ENCODE measurements at places on chromosomes 6 and 20.
A peak's percentile ranks its signal among the peaks of the same experiment; 100 is the strongest.

- no peak for DNase-seq
These were observed 611.0 kb downstream of the DOK5 start for GRCh38 chr20:55086421-55086820.

GRCh38 chr6:166767230-166767629 lies 140.2 kb upstream of the RPS6KA2 start:
- DNase-seq: no peak

DNA sequence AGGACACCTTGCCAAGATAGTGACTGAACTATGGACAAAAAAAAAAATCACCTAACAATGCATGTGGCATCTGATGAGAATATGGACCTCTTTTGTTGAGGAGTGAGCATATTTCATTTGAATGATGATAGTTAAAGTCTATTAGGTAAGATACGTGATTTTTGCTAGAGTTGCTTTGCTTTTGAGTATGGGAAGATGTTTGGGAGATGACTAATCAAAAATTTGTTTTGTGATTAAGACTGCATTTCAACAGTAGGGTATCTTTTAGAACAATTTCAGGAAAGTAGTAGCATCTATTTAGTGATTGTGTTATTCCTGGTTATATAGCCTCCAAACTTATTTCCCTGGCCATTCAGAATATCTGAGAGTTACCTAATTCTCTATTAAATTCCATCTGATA lies 878.6 kb upstream of the CITED2 start:
- DNase-seq: no peak

DNA sequence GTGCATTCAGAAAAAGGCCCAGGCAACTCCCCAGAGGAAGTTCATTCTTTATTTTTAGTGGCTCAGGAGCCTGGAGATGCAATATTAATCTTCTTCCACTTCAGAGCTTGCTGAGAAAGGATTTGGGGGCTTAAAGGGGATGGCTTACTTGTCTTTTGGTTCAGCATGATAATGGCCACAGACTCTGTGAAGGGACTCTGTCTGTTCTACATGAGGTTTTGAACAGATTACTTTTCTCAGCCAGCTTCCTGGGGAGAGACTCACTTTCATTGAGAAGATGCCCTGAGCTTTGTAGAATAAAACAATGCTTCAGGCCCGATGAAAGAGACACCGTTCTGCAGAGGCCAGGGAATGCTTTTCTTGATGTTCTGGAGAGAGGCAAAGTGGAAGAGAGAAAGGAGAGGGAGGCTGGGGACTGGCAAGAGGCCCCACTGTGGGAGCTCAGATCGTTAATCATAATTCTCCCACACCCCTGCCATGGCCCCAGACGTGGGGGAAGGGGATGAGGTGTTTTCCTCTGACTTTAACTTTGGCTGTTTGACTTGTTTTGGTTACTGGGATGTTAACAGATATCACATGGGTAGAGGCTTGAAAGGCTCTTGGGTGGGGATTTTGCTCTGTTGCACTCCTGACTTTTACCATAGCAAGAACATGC lies 19.1 kb downstream of the SCP2D1 start:
- DNase-seq: no peak

DNA sequence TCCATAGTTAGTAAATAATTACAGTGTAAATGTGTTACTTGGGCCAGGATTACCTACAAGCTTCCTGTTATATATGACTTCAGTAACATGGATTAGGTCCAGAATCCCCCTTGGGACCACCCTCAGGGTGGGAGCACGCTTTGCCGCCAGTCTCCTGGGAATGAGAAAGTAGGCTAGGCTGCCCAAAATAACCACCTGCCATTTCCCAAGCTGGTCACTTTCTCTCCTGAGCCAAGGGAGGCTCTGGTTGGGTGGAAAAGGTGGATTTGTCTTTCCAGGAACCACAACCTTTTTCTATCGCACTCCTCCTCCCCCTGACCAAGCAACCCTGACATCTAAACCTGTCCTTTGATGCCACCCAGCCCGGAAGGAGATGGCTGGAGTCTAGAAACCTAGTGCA lies 9.6 kb upstream of the RIMS4 start:
- DNase-seq: no peak

DNA sequence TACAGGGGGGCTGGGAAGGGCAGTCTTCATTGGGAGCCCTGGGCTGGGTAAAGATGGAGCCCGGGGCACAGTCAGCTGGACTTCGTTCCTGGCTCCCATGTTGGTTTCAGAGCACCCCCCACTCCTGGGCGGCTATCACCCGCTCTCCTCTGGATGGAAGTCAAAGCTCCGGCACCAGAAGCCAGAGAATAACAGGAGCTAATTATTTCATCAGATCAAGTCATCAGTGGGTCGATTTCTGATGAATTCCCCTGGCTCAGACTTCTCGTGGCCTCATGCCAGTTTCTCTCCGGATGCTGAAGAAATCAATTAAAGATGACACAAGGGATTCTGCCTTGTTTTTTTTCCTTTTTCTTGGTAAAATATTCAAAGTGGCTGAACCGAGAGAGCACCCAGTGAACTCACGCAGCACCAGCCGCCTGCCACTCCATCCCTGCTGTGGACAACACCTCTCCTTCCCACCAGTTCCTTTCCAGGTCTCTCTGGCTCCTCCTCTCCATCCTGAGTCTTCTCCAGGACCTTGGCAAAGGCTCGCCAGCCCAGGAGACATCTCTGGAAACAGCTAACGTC lies 22.5 kb downstream of the SULF2 start:
- DNase-seq: no peak

DNA sequence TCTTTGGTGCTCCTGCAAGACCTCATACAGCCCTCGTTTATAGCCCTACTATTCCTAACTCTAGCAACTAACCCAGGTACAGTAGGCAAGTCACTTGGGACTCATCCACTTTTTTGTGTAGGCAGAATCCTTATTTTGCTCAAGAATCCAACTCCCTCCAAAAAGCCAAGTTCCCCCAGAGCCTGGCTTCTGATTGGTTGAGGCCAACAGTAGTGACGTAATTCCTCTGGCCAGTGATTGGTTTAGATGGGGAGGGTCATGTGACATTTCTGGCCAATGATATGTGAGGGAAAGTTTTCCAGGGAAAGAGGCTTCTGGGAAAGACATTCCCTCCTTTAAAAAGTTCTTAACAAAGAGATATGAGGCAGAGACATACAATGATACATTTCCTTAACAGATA lies 32.1 kb downstream of the KIAA1755 start:
- DNase-seq: no peak

DNA sequence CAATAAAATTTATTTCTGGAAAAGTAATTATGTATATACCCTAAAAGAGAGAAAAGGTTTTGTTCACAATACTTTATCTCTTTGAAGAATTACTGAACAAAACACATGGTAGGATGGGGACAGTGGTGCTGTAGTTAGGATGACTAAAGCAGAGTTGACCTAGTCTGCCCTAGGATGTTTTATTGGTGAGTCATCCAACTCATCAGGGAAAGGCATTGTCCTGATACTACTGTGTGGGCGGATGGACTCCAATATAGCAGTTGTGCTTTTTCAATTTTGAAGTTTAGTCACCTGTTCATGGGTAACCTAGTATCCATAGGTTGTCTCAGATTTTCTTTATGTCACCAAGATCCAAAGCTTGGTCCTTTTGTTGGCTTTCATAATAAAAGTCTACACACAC lies 53.3 kb upstream of the EYS start:
- no peak for DNase-seq

GRCh38 chr20:59120491-59120890 lies 43.1 kb upstream of the ZNF831 start:
- DNase-seq: no peak

- DNase-seq: no peak
These were observed 49.4 kb downstream of the PYGB start for GRCh38 chr20:25297141-25297905.

- no peak for DNase-seq
These were observed 970.0 kb upstream of the SLC35B3 start for GRCh38 chr6:9405369-9405768.

GRCh38 chr20:37366743-37367142 lies 20.8 kb downstream of the SRC start:
- no peak for DNase-seq

- no peak for DNase-seq
These were observed 9.7 kb downstream of the MRPL14 start for GRCh38 chr6:44117397-44118128.

GRCh38 chr6:1916334-1917070 lies 306.8 kb downstream of the FOXC1 start:
- no peak for DNase-seq

DNA sequence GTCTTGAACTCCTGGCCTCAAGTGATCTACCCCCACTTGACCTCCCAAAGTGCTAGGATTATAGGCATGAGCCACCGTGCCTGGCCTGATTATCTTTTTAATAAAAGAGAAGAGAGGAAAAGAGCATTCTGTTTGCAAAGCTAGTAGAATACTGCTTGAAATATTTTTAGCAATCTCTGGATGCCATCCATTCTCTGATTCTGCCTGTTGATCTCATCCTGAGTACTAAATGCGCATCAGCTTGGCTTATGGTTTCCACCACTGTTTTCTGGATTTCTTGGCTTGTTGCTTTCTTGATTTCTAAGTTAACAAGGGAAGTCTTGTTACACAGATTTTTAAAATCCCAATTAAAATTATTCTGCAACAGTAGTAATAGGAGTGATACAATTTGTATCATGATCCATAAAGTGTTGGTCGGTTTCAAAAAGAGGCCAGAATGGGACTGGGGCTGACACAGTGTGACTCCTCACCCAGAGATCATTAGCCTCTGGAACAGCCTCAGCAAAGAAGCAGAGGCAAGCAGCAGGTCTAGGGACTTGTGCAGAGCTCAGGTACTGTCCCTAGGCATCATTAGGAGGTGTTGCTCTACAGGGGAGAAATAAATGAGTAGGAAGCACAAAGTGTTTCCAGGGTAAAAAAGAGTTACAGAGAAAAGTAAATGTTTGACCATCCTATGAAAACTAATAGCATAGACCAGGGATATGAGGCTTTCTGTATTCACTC lies 17.8 kb upstream of the SLC16A10 start:
- DNase-seq: no peak

DNA sequence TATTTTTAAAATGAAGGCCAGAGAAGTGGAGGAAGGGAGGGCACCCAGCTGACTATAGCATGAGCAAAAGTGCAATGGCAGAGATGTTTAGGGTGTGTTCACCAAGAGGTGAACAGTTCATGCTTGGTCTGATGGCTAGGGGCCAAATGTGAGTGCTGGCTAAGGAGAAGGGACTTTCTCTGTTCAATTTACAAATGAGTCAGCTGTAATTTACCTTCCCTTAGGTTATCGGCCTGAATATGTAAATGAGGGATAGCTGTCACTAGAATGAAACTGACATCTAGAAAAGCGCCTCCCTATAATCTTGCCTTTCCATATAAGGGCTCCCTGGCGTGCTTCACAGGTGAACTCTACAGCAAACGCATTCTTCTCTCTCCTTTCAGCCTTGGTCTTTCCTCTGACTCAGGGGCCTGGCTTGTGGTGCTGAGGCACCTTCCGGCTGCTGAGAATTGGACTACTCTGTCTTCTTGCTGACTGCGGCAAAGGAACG lies 114.7 kb upstream of the BACH2 start:
- DNase-seq: peak; percentile 63

- DNase-seq: no peak
These were observed 22.0 kb upstream of the QKI start for GRCh38 chr6:163392533-163392932.

DNA sequence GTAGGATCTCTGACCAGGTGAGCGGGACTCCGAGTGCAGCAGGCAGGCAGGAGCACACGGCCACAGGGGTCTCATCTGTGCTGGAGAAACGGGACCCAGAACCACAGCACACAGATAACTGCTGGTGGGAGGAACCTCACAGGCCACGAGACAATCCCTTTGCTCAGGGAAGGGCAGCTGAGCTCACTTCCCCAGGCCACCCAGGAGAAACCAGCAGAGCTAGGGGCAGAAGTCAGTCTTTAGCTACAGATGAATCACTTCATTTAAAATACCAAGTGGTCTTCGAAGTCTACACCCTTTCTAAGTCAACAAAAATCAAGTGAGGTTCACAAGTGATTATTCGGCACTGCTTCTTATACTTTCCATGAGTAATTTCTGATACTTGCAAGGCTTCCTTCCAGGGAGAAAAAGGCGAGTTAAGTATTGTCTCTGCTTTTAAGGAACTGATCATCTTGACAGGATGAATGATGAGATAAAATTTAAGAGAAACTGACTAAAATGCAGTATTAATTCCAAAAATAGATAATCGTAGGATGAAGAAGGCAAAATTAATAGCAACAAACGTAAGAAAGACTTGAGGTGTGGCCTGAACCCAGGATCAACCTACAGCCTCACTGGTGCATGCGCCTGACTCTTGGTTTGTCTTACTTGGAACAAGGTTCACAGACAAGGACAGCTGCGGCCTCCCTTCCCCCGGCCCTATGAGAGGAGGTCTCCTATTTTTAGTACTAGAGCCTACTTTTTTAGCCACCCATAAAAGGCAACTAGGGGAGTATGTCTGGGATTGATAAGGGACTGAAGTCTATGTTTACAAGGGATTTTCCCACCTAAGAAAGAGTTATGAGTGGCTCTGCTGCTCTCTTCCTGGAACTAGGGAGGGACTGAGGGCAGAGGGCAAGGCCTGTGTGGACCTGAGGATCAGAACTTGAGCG lies 233.6 kb downstream of the TTLL2 start:
- DNase-seq: no peak

DNA sequence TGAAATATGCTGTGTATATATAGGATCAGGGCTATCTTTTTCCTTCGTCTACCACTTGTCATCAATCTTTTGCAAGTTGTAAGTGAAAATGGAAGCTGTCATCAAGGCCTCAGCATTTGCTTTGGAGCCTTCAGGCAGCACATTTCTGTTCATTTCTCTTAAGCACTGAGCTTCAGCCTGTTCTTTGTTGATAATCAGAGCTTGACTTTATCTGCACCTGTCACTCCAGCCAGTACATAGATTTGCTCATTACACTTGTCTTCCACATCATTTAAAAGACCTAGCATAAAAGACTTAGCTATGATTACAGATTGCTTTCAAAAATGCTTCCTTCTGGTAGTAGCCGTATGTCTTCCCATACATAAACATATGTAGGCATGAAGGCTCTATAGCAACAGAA lies 189.8 kb upstream of the GRIK2 start:
- no peak for DNase-seq

- peak; percentile 50 for DNase-seq
These were observed 41.6 kb downstream of the CCN2 start for GRCh38 chr6:131909408-131910218.

GRCh38 chr6:158831571-158831970 lies 12.4 kb upstream of the EZR start:
- no peak for DNase-seq

- DNase-seq: no peak
These were observed 18.1 kb upstream of the ASCC3 start for GRCh38 chr6:100899202-100899601.

DNA sequence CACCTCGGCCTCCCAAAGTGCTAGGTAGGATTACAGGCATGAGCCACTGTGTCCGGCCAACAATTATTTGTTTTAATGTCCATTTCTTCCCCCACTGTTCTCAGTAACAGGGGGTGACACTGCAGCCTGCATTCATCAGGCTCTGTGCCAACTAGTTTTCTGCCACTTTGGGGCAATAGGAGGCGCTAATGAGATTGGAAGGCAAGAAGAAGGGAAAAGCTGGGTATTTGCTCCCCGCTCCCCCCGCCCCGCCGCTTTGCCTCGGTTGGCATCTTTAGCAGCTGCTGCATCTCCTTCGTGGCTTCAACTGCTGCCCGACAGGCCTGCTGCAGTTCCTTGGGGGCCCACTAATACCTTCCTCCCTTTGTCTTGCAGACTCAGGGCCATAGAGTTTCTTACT lies 35.0 kb upstream of the MDGA1 start:
- DNase-seq: no peak
